ENCODE measurements at places on chromosomes 5 and 9.

DNA sequence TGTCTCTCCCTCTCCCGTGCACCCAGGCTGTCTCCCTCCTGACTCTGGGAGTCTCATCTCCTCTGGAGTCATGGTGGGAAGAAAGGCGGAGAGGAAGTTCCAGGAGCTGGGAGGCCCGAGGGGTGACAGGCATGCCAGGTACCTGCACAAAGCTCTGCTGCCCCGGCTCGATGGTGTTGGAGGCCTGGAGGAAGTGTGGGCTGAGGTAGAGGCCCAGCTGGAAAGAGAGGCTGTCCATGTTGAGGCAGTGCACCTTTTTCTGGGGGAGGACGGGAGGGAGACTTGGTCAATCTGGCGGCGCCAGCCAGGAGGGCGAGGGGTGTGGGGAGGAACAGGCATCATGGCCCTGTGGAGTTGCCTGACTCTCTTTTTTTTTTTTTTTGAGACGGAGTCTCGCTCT, 15.9 kb downstream of the FPGS start:
- DNase-seq, result no peak

GRCh38 chr9:131649646-131650045, 90.2 kb downstream of the RAPGEF1 start:
- no peak for DNase-seq

DNA sequence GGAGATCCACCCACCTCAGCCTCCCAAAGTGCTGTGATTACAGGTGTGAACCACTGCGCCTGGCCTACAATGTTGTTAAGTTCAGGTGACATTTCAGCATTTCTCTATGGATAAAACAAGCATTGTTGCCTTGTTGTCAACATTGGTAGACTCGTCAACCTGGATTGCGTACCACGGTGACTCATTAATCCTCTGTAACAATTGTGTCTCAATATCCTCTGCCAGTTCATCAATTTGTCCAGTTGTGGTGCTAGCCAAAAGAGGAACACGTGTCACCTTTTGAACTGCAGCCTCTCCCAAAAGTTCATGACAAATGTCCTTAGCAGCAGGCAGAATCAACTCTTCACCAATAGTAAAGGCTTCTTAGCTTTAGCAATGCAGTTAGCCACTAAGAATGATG, 46.3 kb upstream of the LARP1 start:
- no peak for DNase-seq

DNA sequence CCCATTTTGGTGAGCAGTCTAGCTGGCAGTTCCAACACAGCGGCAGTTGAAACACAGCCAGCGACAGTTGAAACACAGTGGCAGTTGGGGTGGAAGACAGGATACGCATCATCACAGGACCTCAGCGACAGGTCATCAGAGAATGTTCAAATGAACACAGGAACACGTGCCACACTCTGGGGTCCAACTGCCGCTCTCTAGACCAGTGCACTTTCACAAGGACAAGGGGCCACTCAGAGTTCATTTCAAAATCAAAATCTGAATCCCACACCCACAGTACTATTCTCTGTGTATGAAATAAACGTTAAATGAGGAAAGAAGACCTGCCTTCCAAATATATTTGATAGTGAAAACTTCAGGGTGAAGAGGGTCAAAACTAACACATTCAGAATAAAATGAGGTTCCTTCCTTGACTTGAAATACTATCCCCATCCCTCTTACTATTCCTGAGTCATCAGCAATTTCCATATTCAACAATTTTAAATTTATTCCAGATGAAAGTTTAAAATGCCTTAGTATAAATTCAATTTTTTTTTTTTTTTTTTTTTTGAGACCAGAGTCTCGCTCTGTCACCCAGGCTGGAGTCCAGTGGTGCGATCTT, 53.0 kb upstream of the SIMC1 start:
- DNase-seq, result peak; percentile 3

- no peak for DNase-seq
Observed at GRCh38 chr5:91189480-91190313, 193.4 kb downstream of the ARRDC3 start.

DNA sequence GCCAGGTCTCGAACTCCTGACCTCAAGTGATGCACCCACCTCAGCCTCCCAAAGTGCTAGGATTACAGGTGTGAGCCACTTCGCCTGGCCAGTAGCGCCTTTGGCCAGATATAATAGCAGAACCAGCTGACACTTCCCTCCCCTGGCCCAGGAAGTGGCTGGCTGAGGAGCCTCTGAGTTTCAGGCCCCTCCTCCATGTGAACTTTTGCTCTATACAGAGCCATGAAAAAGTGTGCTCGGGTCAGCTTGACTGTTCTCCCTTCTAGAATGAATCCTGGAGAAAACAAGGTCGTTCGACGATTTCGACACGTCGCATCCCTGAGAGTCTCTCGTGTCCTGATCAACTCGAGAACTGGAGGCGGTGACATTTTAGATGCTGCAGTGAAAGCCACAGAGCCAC, 8.6 kb upstream of the ZDHHC12 start:
- no peak for DNase-seq

DNA sequence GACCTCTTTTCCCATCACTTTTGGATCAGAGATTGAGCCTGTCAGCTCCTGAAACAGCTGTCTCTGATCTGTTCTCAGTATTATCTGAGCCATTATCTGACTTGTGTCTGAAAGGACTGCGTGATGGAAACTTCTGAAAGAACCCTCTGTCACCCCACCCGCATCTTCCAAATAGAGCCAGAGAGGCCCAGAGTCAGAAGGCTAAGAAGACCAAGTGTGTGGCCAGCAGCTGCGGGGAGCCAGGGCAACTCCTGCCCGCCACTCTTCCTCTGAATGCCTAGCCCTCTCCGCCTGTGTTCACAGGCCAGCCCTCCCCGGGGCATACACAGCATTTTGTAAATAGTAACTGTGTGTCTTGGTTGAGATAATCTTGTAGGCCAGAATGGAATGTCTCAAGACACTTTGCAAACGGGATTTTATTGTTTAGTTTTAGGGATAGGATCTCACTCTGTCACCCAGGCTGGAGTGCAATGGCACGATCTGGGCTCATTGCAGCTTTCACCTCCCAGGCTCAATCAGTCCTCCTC, 92.7 kb downstream of the AOPEP start:
- DNase-seq, result no peak

DNA sequence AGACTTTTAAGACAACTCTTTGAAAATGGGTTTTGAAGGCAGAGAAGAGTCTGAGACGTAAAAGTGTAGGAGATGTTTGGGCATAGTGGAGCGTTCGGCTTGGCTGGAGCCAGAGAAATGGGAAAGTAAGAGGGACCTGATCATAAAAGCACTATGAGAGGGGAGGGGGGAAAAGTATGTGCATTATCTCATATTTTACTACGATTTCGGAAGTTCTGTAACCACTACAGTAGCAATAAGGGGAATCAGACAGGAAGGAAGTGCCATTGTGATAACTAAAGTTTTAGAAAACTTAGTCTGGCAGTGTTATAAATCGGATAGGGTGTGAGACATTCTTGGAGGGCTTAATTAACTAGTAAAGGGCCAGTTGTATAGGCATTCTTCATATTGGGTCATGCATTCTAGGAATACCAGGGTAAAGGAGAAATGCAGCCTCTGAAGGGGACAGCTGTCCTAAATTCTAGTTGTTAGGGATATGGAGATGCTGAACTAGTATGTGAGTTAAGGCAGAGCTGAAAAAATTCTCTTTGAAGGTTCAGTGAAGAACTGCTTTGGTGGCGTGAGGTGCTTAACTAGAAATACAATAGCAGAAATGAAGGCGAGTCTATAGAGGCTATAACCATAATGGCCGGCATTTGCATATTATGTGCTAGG, 83.8 kb upstream of the FREM1 start:
- no peak for DNase-seq

- DNase-seq, result no peak
Observed at GRCh38 chr5:141945511-141946051, 12.4 kb downstream of the PCDH12 start.

- DNase-seq, result no peak
Observed at GRCh38 chr5:439181-439580, 3.8 kb upstream of the EXOC3 start.

DNA sequence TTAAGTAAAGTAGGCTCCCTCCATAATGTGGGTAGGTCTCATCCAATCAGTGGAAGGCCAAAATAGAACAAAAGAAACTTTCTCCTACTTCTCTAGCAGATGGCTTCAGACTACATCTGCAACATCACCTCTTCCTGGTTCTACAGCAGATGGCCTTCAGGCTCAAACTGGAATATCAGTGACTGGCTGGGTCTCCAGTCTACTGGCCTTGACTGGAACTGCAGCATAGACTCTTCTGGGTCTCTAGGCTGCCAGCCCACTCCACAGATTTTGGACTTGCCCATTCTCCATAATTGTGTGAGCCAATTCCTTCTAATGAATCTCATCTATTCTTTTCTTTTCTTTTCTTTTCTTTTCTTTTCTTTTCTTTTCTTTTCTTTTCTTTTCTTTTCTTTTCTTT, 64.8 kb downstream of the ACER2 start:
- DNase-seq, result no peak

GRCh38 chr5:62640446-62640845, 61.8 kb downstream of the LRRC70 start:
- DNase-seq, result no peak

- no peak for DNase-seq
Observed at GRCh38 chr5:149172261-149172660, 31.0 kb downstream of the ABLIM3 start.

DNA sequence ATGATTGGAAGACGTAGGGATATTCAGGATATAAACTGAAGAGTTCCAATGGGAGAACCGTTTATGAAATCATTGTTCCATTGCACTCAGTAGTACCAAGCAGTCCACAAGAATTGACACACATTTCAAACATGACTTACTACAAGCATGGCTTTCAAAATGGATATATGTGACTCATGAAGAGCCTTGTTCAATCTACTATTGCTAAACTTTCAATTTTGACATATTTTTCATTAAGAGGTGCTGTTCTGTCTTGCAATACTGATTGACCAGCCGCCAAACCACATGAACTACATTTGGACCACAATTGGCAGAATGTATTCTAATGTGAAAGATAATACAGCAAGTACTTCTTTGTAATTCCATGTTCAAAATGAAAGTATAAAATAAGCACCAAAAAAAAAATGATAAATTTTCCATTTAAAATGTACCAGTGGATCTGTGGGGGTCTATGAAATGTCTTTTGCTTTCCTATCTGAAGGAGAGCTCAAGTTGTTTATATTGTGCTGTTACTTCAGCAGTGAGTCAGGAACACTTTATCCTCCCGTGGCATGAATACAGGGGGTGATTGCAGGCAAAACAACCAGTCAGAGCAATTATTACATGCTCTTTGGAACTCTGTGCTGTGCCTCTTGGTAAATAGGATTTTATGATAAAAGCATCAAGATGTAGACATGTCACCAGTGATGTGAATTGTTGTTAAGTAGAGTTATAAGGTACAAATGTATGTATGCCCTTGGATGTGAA, 366.0 kb downstream of the ARRDC3 start:
- no peak for DNase-seq

GRCh38 chr9:71549023-71549422, 219.3 kb downstream of the CEMIP2 start:
- DNase-seq, result no peak

DNA sequence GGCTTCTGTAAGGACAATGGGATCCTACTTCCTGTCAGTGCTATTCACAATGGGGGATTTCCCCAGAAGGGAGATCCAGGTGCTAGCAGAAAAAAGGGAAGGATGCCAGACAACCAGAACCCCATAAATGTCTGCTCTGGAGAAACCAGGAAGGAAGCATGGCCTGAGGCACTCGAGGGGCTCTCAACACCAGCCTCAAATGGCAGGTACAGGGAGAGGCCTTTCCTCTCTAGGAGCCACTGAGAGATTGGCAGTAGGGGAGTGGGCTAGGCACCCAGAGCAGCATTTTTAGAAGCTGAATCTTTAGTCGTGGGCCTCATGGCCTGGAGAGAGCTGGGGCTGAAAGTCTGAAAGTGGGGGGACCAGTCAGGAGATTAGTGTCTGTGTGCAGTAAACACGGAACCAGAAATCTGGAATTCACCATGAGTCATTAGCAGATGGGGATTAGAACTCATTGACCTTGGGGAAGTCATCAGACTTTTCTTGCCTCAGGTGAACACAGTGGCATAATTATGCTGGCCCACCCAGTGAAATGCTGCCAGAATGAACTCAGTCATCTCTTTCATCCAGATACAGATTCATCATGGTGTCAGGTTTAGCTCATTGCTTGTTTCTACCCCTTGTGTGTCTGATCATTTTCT, 28.3 kb downstream of the ARHGEF28 start:
- no peak for DNase-seq

- no peak for DNase-seq
Observed at GRCh38 chr5:111147502-111147901, 55.4 kb downstream of the WDR36 start.

- DNase-seq, result no peak
Observed at GRCh38 chr9:129218918-129219317, 40.9 kb upstream of the IER5L start.

GRCh38 chr5:146399481-146399880, 47.7 kb upstream of the TCERG1 start:
- peak; percentile 58 for DNase-seq

GRCh38 chr9:75096796-75097195, 8.5 kb downstream of the OSTF1 start:
- no peak for DNase-seq

GRCh38 chr5:123448743-123449142, 25.5 kb upstream of the CEP120 start:
- no peak for DNase-seq

DNA sequence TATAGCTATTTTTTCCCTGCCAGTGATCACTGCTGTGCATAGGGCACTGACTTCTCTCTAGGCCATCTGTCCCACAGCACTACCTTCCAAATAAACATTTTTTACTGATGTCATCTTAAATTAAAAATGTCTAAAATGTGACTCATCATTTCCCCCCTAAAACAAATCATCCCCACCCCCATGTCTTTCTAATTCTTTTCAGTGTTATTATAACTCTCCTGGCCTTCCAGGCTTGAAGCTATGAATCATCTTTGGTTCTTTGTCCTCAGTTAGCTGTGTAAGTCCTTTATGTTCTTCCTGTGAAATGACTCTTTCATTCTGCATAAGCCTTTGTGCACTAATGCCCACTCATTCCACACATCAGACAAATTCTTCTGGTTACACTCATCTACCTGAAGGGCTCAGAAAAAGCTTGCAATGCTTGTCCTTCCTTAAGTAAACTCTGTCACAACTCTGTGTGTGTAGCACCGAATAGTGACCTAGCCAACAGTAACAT, 78.1 kb downstream of the CFAP95 start:
- peak; percentile 18 for DNase-seq

DNA sequence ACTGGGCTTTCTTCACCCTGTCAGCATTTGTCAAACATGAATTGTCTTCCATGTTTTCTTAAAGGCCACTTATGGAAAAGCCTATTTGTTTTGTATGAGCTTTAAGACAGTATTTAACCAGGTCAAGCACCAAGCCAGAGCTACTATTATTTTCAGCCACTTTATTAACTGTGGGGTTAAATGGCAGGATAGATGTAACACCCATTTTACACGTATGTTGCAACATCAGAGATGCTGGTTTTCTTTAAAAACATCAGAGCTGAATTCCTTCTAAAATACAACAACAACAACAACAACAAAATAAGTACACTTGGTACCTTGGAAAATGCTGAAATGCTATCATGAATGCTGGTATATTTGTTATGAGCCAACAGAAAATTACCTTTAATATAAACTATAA, 13.6 kb downstream of the ARRDC3 start:
- no peak for DNase-seq

- DNase-seq, result no peak
Observed at GRCh38 chr5:63145167-63145566, 566.5 kb downstream of the LRRC70 start.

GRCh38 chr5:88081877-88082276, 186.8 kb downstream of the TMEM161B start:
- no peak for DNase-seq
